ENCODE measurements at places on chromosomes 1 and 21.

- no peak overlapping the region for H3K4me3 ChIP-seq
- H3K36me3 ChIP-seq: no peaks in the 10 kb centered on the region
- H3K27me3 ChIP-seq: no peaks in the 10 kb centered on the region
- peaks cover 3% of the 10 kb centered on the region for H3K4me1 ChIP-seq
- DNase-seq: no peak
Observed at GRCh38 chr1:227295609-227296008, 22.7 kb downstream of the CDC42BPA start.

GRCh38 chr1:210231846-210232510, 618 bp upstream of the SERTAD4 start:
- no peak for DNase-seq
- H3K4me3 ChIP-seq: peak overlapping the region; percentile 56
- H3K36me3 ChIP-seq: no peaks in the 10 kb centered on the region
- H3K27me3 ChIP-seq: peaks cover 11% of the 10 kb centered on the region
- H3K27ac ChIP-seq: no peak overlapping the region
- peaks cover 12% of the 10 kb centered on the region for H3K4me1 ChIP-seq

DNA sequence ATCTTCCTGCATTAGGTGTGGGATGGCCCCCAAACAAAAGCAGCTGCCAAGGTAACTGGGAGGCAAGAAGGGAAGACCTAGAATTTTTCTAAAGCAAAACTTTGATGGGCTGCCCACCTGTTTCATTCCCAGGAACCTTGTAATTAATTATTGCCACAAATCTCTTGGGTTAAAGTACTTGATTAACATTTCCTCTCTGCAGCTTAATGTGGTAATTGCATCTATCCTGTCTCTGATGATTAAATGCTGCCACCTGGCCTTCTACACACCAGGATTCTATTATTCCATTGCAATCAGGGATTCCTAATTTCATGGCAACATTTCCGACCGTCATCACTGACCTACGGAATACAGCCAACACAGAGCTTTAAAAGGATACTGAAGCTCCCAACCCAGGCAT, 68.3 kb upstream of the RC3H1 start:
- no peak overlapping the region for H3K4me3 ChIP-seq
- DNase-seq: no peak

DNA sequence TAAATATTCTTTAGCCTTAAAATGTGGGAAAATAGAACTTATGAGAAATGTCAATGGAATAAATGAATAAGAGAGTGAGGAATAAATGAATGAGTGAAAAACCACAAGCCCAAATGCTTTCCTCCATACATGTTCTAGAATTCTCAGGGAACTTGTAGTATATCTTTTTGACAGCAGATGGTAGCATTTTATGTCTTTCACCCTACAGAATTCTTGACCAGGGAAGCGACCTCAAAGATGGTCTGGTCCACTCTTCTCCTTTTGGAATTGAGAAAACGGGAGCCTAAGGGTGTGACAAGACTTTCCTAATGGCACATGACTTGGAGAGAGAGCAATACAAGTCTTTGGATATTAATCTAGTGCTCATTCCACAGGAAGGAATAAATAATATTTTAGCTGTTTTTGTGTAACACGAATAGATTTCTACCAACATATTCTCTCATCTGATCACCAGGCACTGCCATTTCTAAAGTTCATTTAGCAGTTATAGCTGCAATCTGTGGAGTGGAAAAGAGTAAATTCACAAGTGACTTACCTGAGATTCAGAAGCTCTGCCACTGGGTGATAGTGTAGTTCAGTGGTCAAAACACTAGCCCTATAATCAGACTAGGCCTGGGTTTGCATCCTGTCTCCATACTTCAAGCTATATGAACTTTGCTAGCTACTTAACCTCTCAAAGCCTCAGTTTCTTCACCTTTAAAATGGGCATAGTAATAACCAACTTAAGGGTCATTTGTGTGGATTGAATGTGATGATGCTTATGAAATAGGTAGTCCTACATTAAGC, 15.0 kb upstream of the F5 start:
- H3K27ac ChIP-seq: no peak overlapping the region
- DNase-seq: no peak
- no peaks in the 10 kb centered on the region for H3K27me3 ChIP-seq
- H3K4me1 ChIP-seq: peaks cover 2% of the 10 kb centered on the region
- no peak overlapping the region for H3K4me3 ChIP-seq
- no peaks in the 10 kb centered on the region for H3K36me3 ChIP-seq

DNA sequence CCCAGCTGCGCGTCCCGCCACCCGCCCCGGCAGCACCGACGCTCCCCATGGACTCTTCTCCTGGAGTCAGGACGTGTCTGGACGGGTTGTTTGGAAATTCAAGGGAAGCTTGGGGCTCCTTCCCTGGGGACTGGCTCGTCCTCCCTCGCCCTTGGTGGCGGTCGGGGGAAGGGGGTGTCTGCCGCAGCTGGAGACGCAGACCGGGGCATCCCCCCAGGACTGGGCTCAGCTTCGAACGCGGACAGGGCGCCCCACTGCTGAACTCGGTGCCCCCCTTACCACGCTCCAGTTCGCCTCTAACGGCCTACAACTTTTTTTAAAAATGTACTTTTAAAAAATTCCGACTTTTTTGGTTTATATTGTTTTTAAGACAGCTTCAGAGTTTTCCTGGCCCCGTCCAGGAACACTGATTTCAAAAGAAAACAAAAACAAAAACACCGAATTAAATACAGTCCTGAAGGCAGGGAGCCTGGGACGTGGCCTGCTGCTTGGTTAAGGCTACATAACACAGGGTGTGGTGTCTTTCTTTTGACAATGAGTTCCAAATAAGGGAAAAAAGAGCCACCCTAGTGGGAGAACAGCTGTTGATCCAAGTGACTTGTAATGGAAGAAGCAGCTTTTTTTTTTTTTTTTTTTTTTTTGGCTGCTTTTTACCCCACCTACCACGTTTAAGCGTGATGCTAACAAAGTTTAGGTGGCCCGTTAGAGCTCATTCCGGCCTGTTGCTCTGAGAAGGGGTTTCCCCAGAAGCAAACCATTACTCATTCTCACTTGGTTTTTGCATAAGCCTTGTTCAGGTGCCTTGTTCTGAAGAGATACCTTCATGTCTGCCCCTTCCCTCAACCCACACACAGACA, 862 bp upstream of the DIPK1A start:
- no peak for DNase-seq
- no peaks in the 10 kb centered on the region for H3K27me3 ChIP-seq
- H3K36me3 ChIP-seq: no peaks in the 10 kb centered on the region
- peak overlapping the region; percentile 79 for H3K27ac ChIP-seq

All from liver (tissue), 10 donors.